Immature natural killer cell (primary cell): ENCODE measurements at places on chromosomes 2 and 18. TPM values are rescaled to one million over a fixed set of nuclear protein-coding genes. Genes with fewer than 3 reads are reported as not detected.

GRCh38 chr2:222364285-222364895 lies 60.0 kb upstream of the SGPP2 start:
- DNase-seq = no peak

GRCh38 chr2:45014016-45014702 lies 4.9 kb upstream of the SIX2 start:
- DNase-seq = no peak

DNA sequence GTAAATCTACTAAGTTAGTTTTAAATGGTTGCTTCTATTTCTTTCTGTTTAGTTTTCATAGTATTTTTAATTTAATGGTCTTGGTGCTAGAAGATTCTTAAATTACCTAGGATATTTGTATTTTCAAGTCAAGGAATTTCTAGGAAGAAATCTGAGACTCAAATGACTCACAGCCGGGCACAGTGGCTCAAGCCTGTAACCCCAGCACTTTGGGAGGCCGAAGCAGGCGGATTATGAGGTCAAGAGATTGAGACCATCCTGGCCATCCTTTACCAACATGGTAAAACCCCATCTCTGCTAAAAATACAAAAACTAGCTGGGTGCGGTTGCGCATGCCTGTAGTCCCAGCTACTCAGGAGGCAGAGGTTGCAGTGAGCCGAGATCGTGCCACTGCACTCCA lies 95.5 kb downstream of the C2orf74 start:
- DNase-seq = no peak

- no peak for DNase-seq
These were observed 1029.9 kb upstream of the ACVR2A start for GRCh38 chr2:146814971-146815370.

GRCh38 chr2:19046986-19047780 lies 311.2 kb downstream of the OSR1 start:
- no peak for DNase-seq

DNA sequence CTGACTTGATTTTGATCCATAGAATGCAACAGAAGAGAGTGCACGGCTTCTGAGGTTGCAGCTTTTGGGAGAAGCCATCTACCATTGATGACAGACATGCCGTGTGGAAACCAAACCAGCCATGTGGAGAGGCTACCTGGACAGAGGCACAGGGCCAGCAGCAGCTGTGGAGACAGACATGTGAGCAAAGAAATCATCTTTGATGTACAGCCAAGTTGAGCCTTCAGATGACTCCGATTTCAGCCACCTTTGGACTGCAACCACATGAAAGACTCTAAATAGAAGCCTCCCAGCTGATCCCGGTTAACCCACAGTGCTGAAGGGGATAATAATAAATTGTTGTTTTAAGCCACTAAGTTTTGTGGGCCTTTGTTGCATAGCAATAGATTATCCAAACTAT lies 54.2 kb downstream of the TSN start:
- no peak for DNase-seq

DNA sequence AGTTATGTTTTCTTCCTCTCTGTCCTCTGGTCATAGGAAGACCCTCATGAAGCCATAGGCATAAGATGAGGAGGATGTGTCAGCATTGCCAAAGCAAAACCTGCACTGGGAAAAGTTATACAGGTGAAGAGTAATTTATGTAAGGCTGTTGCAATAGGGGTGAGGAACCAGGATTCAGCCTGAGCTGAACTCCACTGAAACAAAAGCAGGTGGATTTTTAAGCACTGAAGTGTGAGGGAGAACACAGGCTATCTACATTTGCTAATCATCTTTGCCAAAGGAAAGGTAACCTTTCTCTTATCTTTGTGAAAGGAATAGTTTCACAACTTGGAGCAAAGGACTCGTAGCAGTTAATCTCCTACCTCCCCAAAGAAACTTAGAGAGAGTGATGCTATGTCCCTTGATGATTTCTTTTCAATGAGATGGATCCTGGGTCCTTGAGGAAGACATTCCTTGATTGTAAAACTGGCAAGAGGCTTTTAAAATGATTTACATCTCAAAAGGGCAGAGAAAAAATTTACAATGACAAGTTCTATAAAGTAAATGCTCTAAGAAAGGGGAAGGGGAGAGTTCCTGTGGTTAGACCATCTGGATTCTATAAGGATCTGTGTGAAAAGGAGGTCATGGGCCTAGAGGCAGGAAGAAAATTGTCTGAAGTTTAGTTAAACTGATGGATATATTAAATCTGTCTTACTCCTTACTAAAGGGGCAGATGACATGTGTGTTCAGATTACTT lies 385.4 kb upstream of the CDH7 start:
- no peak for DNase-seq

DNA sequence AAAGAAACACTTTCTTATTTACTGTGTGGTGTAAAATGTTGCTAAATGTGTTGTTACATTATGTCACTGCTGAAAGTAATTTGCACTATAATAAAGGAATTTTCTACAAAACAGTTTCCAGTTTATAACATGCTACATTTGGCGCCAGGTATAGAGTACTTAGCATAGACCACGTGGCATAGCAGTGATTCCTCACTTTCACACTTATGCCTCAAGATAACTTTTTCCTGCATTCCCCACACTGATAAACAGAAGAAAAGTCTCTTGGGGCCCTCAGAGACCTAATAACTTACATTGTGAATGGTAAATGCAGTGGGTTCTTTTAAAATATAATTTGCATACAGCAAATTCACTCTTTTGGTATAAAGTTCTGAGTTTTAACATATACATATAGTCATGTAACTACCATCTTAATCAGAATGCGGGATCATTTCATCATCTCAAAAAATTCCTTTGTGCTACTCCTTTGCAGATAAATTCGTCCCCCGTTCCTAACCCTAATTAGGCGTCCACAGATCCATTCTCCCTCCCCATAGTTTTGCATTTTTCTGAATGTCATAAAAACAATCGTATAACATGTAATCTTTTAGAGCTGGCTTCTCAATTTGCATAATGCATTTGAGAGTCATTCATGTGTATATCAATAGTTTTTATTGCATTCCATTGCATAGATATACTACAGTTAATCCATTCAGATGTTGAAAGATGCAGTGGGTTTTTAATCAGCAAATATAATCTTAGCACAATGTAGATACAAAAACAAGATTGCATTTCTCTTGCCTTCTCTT lies 7.5 kb downstream of the LGALSL start:
- no peak for DNase-seq

DNA sequence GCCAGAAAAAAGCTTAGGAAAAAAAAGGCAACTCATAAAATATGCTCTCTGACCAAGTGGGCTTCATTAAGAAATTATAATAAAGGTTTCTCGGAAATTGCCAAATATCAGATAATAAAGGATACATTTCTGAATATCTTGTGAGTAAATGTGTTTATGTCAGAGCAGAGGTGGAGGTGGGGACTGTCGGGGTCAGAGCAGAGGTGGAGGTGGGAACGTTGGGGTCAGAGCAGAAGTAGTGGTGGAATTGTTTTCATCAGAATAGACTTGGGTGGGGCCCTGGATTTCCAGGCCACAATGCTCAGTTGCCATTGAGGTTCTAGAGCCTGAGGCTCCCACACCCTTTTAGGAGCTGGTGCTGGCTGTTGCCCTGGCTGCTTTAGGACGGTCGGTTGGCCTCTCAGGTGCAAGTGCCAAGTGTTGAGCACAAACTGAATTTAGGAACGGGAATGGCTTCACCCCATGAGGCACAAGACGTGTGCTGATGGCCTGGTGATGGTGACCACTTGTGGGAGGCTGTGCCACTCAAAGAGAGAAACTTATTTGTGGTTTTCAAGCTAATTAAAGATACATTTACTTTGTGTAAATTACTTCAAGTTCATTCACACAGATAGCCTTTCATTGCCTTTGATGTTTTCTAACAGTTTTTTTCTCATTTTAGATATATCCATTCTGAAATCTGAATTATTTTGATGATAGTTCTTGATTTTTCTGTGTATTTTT lies 131.5 kb downstream of the ATP9B start:
- DNase-seq = no peak

GRCh38 chr18:8876887-8877286 lies 171.5 kb downstream of the MTCL1 start:
- DNase-seq = no peak

GRCh38 chr2:13539296-13539695 lies 822.6 kb downstream of the TRIB2 start:
- DNase-seq = no peak

DNA sequence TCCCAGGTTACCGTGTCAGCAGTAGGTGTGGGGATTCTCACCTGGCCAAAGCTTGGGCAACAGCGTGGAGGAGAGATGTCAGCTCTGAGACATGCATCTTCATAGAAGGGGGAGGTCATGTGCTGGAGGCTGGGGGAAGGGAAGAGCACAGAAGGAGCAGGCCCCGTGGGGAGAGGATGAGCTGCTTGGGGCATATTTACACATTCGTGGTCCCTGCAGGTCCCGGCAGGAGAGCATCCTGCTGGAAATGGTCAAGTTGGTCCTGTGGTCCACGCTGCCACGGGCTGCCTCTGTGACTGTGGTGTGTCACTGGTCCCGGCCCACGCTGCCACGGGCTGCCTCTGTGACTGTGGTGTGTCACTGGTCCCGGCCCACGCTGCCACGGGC lies 195.1 kb upstream of the TWIST2 start:
- DNase-seq = no peak

DNA sequence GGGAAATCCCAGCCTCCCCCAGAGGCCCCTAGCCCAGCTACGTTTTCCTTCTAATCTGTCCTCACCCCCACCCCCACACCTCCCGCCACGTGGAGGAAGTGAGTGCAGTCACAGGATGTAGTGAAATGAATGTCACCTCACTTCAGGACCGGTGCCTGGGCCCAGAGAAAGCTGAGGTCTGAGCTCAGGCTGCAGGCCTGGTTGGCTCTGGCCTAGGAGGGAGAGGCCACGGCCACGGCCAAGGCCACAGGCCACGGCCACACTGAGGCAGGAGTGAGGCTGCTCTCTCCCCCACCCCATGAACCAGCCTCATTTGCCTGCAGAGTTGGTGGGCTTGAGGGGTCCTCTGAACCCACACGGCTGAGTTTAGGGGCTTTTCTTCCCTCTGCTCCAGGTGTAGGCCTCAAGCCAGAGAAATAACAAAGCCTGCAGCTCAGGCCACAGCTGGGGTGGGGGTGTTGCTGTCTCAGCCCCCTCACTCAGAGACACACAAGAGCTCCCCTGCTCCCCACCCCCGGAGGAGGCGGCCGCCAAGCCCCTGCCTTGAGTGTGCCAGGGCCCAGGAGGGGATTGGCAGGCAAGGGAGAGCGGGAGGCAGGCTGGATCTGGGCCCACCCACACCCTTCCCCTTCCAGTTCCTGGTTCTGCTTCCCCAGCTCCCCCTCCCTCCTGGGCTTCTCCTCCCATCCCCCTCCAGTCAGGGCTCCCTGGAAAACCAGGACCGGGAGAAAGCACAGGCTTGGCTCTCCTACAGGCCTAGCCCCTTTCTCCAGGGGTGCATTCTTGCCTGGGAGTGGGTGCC lies 27.0 kb downstream of the DNMT3A start:
- peak; percentile 50 for DNase-seq

DNA sequence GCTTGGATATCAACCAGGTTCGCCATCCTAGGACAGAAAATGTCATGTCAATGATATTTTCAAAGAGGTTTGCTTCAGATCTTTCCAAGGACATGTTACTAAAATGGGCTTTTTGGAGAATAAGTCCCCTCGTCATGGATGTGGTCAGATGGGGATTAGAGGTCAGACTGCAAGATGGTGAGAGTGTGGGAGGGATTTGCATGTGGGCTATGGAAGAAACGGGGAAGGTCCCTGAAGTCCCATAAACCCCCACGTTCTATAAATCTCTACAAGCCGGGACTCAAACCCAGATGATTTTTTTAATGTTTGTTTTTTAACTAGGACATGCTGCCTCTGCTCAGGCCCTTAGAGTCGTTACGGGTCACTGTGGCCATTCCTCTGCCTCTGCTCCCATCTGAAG lies 37.7 kb upstream of the IGFBP5 start:
- DNase-seq = no peak

The ABCA12 gene
- polyA plus RNA-seq = not detected

The VWC2L gene
- not detected for polyA plus RNA-seq

The GNLY gene
- polyA plus RNA-seq = 20,506 TPM

The ADD2 gene
- polyA plus RNA-seq = not detected

The FRZB gene
- polyA plus RNA-seq = not detected

The IL1B gene
- polyA plus RNA-seq = 0.31 TPM

The AGXT gene
- not detected for polyA plus RNA-seq

The NEURL3 gene
- not detected for polyA plus RNA-seq
